A549 treated with AZD2906 at 1 μM for 4 hours (cell line): ENCODE measurements at places on chromosomes 5 and 9. TPM values are rescaled to one million over a fixed set of nuclear protein-coding genes. Genes with fewer than 3 reads are reported as not detected.

The DMRTA1 gene
- total RNA-seq, result 0.52 to 0.70 TPM (median 0.65 TPM) in 5 replicates

The SPATA31C2 gene
- total RNA-seq, result not detected in 5 replicates

The GRIN1 gene
- 0.11 to 0.91 TPM (median 0.63 TPM) in 5 replicates for total RNA-seq

The CTXN3 gene
- not detected in 5 replicates for total RNA-seq

The SPINK7 gene
- total RNA-seq, result not detected in 5 replicates

The GFM2 gene
- 19.1 to 25.8 TPM (median 20.9 TPM) in 5 replicates for total RNA-seq

The MYMK gene
- total RNA-seq, result not detected in 5 replicates

The GABRG2 gene
- total RNA-seq, result not detected in 5 replicates

The TSSK1B gene
- not detected in 5 replicates for total RNA-seq

The SH3GLB2 gene
- total RNA-seq, result 36.8 to 53.7 TPM (median 48.5 TPM) in 5 replicates

The CARTPT gene
- total RNA-seq, result not detected in 5 replicates

The SHC3 gene
- 0.22 to 0.40 TPM (median 0.28 TPM) in 5 replicates for total RNA-seq

The DPP7 gene
- total RNA-seq, result 66.9 to 123 TPM (median 112 TPM) in 5 replicates
